ENCODE measurements at places on chromosomes 16 and 17. TPM values are rescaled to one million over a fixed set of nuclear protein-coding genes. Genes with fewer than 3 reads are reported as not detected.

Gene ERCC4
- 10.1 TPM for total RNA-seq

Gene SCGB1C2
- total RNA-seq: not detected

Gene MT2A
- 51.4 TPM for total RNA-seq

Gene ABCA6
- total RNA-seq: 0.30 TPM

Gene ST6GALNAC1
- total RNA-seq: 4.0 TPM

Gene SDK2
- total RNA-seq: 2.5 TPM

Gene UTS2R
- total RNA-seq: not detected
